ENCODE measurements at places on chromosomes 7 and 10.

DNA sequence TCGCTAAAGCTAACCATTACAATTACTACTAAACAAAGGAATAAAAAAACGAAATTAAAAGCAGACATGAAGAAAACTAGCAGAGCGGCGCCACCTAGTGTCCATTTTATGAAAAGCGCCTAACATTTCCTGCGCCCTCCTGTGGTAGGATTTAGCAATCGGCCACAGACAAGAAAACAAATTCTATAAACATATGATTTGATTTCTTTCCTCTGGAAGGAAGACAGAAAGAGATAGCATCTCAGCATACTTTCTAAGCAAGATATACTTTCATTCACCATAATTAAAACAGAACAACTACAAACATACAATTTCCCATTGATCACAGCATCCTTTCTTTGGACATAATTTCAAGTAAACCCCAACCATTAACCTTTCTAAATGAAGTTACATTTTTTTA, 337.7 kb upstream of the NPVF start:
- no peak for DNase-seq

- DNase-seq: no peak
Measured at GRCh38 chr7:23334482-23335056, 35.4 kb downstream of the MALSU1 start.

DNA sequence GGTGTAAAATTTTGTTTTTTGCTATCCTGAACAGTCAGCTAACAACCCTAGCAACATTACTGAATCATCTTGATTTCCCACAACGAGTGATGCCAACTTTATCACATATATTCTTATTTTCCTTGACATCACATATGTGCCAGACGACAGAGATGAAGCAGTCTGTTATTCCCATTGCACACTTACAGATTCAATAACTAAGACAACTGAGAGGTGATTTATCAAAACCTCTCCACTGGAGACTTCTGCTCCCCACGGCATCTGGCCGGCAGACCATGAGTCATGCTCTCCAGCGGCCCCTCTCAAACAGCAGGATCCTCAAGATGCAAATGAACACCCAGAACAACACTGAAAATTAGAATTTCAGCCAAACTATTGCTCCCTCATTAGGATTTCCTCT, 57.1 kb downstream of the AMPH start:
- no peak for DNase-seq

GRCh38 chr7:152860310-152860709, 100.8 kb downstream of the ACTR3B start:
- no peak for DNase-seq

GRCh38 chr10:62917475-62918238, 101.5 kb upstream of the EGR2 start:
- no peak for DNase-seq

- no peak for DNase-seq
Measured at GRCh38 chr7:38308140-38308539, 34.7 kb upstream of the TARP start.

DNA sequence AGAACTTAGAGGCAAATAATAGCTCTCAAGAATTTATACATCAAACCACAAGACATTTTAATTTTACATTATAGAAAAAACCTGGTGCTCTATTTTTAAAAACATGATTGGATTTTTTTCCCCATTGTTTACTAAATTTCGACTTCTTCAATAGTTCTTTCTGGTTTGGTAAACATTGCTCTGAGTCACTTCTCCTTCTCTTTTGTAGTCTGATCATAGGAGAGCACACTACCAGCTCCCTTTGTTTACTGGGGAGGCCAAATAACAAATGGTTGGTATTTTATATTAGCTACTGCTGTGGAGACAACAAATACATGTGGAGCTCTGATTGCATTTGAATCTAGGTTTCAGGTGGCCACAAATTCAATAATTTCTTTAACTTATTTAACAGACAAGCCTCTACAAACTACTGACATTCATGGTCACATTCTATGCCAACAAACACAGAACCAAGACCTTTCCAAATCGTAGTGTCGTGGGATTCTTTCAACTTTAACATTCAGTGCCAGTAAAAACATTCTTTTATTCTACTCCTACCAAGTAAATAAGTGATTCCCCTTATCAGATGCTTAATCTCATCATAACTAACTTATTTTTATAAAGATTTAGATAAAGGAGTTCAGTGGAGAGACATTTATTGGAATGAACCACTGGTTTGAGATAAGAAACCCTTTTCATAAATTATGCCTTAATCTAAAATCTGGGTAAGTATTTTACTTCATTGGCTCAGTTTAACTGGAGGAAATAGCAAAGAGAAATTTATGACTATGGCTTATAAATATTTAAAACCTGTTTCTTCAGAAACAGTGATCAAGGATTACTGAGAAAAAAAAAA, 17.7 kb upstream of the FXYD4 start:
- no peak for DNase-seq

DNA sequence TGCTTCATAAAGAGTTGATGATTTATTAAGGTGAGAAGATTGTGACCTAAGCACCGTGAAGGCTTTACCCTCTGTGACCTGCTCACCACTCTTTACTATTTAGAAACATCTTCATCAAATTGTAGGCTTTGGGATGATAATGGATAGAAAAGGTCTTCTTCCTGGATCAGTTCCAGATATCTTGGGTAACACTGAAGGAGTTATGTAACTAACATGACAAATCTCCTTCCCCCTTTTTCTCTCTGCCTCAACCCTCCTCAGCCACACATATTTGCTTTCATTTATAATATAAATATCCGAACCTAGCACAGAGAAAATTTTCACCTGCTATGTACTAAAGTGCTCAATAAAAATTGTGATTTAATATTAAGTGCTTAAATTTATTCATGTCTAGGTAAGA, 151.5 kb downstream of the FRMD4A start:
- DNase-seq: no peak

DNA sequence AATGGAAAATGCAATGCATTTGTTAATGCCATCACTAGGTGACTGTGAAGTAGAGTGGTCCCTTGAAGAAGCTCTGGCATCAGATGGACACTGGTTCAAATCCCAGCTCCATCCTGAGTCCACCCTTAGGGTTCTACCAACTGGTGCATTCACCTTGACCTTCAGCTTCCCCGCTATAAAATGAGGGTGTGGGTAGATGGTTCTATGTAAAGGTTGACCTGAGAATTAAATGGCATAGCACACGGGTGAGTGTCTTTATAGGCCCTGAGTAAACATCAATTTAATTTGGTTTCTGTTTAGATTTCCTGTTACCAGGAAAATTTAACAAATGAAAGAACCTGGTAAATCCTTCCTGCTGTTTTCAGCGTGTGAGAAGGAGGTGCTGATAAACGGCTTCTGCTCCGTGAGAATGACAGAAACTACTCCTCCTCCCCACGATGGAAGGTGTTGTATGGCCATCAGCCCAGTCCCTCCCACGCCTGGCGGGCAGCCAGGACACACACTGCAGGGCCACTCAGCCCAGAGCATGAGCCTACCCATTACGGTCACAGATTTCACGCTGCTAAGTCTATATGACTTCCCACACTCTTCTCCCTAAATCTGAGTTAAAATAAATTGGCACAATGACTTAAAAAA, 210.1 kb downstream of the TNS3 start:
- DNase-seq: no peak

- no peak for DNase-seq
Measured at GRCh38 chr10:69334302-69335062, 56.2 kb downstream of the HK1 start.

- no peak for DNase-seq
Measured at GRCh38 chr10:75462865-75463264, 31.4 kb downstream of the LRMDA start.

DNA sequence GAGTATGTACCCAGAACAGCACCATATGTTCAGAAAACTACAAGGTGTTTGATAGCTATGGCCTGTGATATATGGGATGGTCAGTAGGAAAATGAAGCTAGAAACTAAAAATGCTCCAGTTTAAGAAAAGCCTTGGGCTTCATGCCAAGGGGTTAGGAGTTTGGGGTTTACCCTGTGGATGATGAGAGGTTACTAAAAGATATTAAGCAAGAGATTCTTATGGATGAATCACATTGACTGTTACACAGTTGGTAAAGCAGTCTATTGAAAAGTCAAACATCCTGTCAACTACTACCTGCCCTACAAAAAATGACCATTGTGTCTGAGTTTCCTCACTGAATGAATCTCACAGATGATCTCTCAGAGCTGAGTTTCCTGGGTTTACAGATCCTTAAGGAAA, 166.2 kb upstream of the INHBA start:
- DNase-seq: no peak

- DNase-seq: no peak
Measured at GRCh38 chr10:75765789-75766096, 334.3 kb downstream of the LRMDA start.

DNA sequence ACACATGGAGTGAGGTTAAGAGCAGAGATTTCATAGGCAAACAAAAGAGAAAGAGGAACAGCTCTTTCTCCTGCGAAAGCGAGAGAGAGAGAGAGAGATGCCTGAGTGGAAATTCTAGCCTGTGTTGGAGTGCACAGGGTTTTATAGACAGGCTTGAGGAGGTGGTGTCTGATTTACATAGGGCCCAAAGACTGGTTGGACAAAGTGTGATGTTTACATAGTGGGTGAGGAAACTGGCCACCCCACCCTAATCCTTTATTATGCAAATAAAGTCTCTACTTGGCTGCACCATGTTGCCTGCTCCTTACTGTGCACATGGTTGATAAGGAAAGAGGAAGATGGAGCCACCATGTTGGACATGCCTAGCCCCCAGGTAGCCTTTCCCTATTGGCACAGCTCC, 967.8 kb upstream of the SORCS1 start:
- DNase-seq: no peak

DNA sequence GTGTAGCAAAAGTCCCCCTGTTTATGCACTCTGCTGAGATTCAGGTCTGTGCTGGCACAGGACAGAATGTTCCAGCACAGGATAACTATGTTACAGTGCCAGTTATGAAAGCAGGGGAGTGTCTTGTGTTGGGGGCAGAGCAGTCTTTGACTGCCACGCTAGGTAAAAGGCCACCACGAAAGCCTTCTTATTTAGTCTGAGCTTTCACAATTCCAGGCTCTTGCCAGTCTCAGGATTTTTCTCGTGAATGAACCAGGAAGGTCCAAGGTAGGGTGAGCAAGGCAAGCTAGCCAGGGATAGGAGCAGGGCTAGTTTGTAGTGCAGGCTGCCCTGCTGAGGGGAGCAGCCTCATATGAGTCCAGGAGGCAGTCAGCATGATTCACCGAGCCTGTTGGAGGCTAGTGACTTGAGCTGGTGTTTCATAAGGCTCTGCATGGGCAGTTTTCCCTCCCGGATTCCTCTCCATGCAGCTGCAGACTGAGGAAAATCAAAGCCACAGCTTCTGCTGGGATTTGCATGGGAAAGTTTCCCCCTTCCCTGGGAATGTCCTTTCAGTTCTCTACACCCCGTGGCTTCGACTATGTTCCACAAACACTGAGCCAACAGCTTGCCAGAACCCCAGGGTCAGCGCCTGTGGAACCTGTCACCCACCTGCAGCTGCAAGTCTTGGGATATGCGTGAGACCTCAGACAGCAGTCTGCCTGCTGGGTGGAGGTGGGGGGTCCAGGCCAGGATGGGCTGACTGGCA, 112.3 kb downstream of the JCAD start:
- no peak for DNase-seq

- DNase-seq: no peak
Measured at GRCh38 chr10:117342641-117343040, 32.6 kb downstream of the PDZD8 start.

DNA sequence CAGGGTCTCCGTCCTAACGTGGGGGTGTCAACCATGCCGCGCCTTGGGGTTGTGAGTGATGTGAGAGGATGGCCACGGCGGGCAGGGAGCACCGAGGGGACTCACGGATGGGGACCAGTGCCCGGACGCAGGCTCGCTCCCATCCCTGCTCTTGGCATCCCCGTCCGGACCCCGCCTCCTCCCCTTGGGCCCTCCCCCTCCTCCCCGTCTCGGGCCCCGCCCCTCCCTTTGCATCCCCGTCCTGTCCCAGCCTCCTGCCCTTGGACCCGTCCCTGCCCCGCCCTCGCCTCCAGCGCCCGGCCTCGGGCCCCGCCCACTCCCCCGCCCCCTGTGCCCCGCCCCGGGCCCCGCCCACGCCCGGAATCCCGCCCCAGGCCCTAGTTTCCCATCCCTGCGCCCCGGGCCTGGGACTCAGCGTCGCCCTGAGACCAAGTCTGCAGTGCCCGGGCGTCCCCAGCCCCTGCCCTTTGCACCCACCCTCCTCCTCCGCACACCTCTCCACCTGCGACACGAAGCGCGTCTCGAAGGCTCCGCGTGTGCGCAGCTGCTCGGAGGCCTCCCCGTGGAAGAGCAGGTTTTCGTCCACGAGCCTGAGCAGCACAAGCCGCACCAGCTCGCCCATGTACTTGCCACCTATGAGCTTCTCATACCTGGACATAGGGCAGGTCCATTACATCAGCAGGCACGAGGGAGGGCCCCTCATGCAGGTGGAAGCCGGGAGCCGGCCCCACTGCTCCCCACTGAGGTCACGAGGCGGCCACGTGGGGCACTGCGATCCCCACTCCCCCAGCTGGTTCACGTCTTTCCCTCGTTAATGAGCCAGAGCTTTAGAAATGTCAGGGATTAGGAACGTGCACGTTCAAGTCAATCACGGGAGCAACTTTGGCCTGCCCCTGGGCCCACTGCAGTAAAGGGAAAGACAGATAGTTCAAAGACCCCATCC, 5.1 kb upstream of the MYL7 start:
- no peak for DNase-seq

DNA sequence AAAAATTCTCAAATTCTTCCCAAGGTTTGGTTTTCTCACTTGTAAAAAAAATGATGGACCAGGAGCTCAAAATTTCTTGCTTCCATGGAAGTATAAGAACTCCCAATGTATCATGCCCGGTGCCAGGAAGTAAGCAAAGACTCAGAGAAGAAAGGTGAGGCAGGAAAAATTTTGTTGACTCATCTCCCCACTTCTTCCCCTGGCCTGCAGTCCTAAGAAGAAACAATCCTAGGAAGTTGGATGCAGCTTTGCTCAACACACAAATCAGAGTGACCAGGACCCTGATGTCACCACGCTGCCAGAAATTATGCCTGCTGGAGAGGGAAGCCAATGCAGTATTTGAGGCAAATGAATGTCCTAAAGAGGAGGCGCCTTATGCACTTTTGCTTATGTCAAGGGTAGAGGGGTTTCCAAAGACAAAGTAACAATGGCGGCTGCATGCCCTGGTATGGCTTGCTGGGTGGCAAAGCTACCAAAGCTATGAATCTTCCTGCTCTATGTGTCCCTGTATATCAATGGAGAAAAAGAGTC, 163.6 kb downstream of the NEURL1 start:
- no peak for DNase-seq

GRCh38 chr10:76356557-76356956, 925.1 kb downstream of the LRMDA start:
- no peak for DNase-seq
